ENCODE measurements at places on chromosomes 1 and 21.

- no peak for DNase-seq
These were observed 1.7 kb upstream of the ECE1 start for GRCh38 chr1:21291964-21292363.

- no peak for DNase-seq
These were observed 4.5 kb downstream of the KLHDC7A start for GRCh38 chr1:18485227-18485626.

DNA sequence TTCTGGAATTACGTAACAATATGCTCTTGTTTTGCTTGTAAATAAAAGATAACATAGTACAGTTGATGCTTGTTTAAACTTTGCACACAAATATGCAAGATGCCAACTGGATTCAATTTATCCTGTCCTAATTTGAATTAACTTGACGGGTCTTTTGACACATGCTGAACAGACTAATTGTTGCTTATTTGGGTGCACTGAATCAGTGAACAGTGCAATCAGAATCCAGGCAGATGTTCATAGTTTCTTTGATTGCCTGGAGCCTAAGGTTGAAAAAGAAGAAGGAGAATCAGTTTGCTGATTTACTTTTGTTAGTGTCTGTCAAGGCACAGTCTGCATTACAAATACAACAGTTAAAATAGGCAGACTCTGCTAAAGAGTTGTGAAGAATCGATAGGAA lies 307.9 kb downstream of the COL11A1 start:
- DNase-seq = no peak

DNA sequence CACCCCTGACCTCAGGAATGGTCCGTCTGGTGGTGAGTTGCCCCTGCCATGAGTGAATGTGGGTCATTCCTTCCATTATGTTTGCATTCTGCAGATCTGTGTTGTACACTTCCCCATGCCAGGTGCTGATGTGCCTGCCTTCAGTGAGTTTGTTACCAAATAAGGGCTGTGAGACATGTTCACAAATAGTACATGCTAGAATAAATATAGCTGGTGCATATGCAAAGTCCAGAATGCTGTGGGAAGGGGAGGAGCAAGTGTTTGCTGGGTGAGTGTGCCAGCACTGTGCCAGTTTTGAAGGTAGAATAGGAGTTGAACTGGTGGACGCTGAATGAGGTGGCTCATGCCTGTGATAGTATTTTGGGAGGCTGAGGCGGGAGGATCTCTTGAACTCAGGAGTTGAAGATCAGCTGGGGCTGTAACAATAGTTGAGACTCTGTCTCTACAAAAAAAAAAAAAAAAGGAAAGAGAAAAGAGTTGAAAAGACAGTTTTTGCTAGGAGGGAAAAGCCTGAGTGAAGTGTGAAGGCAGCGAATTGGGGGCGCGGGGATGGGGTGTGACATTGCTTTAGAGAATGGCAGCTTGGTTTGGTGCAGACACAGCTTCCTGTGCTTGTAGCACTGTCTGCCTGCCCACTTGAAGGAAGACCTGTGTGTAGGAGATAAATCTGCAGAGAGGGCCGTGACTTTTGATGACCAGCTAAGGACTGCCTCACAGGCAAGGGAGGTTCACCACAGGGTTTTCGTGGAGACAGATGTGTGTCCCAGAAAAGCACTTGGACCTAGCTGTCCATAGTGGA lies 61.1 kb downstream of the LGR6 start:
- no peak for DNase-seq

GRCh38 chr1:230728710-230729392 lies 14.9 kb upstream of the AGT start:
- no peak for DNase-seq

GRCh38 chr1:10680487-10680886 lies 116.0 kb downstream of the CASZ1 start:
- DNase-seq = no peak

GRCh38 chr1:221165839-221166500 lies 286.7 kb downstream of the HLX start:
- no peak for DNase-seq

- no peak for DNase-seq
These were observed 137.6 kb downstream of the RGS7 start for GRCh38 chr1:241219449-241219848.

DNA sequence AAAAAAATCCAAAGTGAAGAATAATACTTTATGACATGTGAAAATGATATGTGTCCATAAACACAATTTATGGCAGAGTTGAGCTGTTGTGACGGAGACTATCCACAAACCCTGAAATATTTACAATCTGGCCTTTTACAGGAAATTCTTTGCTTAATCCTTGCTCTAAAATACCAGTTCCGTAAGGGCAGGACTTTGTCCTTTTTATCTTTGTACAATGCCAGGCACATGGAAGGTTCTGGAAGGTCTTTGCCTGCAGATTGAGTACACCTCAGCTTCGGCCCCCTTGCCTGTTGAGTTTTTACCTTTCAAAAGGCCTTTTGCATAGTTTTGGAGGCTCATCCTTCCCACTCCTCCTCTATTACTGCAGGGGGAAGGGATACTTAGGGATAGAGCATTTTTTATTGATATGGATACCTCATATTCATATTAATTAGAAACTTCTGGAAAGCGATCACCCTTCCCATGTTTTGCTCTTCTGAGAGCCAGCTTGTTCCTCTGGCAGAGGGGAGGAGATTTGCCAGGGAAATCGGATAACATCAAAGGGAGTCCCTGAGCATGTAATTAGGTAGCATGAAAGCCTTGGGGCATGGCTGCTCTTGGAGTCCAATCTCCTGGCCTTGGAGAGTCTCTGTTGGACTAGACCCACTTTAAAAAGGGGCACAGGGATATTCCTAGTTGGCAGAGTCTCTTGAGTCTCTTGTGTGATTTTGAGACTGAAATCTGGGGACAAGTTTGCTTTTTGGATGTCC lies 217.1 kb downstream of the KCNJ6 start:
- DNase-seq = no peak
